Activated T-cell treated with anti-CD3 and anti-CD28 coated beads for 4 hours (primary cell): ENCODE measurements at places on chromosomes 11 and 22.

DNA sequence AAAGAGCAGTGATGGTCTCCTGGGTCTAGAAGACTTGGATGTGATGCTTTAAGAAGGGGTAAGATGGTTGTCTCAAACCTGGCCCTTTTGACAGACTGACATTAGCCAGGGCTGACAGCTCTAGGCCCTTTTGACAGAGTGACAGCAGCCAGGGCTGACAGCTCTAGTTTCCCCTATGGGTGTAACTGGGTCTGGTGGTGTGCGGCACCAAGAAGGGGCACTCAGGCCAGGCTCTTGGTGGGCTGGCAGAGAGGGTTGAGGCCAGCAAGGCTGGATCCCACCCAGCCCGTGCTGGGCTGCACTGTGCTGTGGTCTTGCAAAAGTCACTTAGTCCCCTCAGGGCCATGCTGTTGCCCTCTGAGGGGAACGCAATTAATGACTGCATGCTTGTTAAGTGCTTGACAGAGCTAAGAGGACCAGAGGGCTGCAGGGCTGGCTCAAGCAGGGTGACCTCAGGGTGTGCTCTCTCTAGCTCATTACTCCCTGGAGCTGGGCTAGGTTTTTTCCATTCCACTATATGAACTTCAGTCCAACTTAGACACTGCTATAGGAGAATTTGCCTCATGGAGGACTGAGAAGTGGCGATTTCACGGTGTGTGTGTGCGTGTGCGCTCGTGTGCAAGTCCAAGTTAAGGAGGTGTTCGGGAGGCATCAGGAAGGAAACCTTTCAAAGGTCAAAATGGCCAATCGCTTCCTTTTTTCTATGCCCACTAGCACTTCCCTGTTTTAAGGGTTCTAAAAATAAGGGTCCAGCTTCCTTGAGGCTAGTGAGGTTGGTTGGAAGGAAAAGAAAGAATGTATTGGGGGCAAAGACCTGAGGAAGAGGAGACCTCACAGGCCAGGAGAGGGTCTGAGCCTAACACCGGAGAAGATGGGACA, 4.4 kb downstream of the UBASH3B start:
- DNase-seq = no peak

DNA sequence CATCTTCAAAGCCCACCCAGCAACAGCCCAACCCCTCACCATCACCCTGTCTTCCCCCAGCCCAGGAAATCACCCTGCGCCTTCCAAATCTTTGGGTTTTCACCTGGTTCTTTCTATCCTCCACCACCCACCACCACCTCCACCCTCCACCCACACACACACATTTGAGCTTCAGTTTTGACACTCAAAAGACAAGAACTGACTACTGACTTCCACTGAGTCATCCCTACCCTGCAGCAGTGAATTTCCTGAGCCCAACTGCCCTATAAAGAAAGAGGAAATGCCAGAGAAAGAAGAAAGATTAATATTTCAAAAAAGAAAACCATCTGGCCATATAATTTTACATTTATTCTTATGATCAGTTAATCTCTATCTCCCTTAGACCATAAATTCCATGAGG, 137.5 kb downstream of the CHST1 start:
- DNase-seq = no peak

GRCh38 chr11:57903441-57904123, 120.1 kb upstream of the OR9Q1 start:
- DNase-seq = peak; percentile 8

GRCh38 chr11:2745511-2745910, 45.7 kb upstream of the KCNQ1OT1 start:
- DNase-seq = no peak

DNA sequence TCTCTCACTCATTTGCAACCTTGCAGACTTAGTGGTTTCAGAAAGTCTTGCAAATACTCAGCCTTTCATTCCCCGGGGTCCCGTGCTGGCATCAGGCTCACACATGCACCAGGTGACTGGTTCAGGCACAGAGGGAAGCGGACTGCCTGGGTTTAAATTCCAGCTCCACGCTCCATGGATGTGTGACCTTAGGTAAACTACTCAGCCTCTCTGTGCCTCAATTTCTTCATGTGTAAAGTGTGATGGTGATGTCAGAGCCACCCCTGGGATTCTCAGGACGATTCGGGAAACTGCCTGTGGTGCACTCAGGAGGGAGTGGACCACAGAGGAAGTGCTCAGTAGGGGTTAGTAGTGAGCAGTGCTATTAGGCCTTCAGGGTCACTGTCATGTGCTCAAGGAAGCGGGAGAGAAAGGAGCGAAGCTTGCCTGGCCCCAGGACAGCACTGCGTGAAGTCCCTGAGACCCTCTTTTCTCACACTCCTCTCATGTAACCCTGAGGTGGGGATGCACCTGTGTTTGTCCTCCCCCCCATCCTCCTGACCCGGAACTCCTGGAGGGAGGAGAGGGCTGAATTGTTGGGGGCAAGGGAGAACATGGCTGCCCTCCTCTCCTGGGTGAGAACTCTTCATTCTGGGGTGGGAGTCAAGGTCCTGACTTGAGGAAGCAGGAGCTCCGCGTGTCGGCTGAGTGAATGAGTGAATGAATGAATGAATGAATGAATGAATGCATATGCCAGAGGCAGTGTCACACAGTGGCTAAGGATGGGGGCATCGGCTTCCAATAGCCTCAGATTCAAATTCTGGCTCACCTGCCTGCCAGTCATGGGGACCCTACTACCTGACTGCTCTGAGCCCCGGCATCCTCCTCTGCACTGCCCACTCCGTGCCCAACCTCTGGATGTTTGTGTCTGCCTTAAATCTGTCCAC, 14.4 kb upstream of the UPK3A start:
- DNase-seq = no peak

- no peak for DNase-seq
Measured at GRCh38 chr11:1546077-1546535, 26.0 kb downstream of the DUSP8 start.

DNA sequence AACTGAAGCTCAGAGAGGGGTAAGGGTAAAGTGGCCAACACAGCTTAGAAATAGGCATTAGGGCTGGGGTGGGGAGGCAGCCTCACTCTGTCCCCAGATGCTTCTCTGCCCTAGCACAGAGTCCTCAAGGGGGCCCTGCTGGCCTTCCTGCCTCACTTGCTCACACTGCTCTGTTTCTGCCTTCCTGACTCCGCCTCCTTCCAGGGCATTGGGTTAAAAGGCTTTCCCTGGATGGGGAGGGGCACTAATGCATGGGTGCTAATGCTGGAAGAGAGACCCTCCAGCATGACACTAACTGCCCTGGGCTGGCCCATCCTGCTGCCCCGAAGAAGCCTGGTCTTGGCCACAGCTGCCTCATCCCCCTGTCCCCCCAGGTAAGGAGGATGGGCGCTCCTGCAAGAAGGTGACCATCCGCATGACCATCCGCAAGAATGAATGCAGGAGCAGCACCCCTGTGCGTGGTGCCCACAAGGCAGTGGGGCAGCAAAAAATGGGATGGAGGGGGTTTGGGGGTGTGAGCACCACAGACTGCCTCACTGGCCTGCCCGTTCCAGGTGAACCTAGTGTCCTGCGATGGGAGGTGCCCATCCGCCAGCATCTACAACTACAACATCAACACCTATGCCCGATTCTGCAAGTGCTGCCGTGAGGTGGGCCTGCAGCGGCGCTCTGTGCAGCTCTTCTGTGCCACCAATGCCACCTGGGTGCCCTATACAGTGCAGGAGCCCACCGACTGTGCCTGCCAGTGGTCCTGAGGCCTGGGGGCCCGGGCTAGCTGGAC, 74.0 kb upstream of the MYOD1 start:
- DNase-seq = no peak

- no peak for DNase-seq
Measured at GRCh38 chr11:70146299-70146698, 56.8 kb upstream of the FADD start.

GRCh38 chr11:74418509-74418895, 20.3 kb upstream of the PGM2L1 start:
- DNase-seq = no peak

DNA sequence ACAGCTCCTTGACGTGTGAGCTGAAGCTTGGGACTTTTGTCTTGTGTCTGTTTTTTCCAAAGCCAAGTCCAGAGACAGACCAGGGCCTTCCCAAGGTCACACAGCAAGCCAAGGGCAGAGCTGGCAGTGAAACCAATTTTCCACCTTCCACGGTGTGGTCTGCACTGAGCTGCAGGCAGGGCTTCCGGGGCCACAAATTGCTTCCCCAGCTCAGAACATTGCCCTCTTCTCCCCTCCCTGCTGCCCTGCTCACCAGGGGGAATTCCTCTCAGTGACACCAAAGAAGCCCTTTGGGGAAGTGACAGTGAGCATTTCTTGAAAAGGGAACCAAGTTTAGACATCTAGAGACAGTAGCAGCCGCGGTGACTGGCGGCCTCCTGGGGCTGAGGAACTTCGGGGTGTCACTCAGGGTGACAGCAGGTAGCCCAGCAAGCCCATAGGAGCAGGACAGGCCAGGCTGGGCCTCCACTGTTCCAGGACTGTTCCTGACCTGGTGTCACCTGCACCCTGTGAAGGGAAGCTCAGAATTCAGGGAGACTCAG, 9.2 kb downstream of the FXYD2 start:
- peak; percentile 55 for DNase-seq

GRCh38 chr22:24977370-24978221, 25.1 kb downstream of the KIAA1671 start:
- no peak for DNase-seq

DNA sequence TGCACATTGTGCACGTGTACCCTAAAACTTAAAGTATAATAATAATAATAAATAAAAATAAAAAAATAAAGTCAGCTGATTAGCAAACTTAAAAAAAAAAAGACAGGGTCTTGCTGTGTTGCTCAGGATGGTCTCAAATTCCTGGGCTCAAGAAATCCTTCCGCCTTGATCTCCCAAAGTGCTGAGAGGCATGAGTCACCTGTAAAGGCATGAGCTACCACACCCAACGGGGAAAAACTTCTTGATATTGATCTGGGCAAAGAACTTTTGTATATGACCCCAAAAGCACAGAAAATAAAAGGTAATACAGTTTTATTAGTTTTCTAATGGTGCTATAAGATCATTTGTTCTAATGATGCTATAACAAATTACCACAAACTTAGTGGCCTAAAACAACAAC, 46.1 kb downstream of the ENTHD1 start:
- no peak for DNase-seq

GRCh38 chr11:45725776-45726492, 60.5 kb upstream of the CHST1 start:
- no peak for DNase-seq

- no peak for DNase-seq
Measured at GRCh38 chr22:38417252-38418060, 37.5 kb downstream of the KCNJ4 start.

DNA sequence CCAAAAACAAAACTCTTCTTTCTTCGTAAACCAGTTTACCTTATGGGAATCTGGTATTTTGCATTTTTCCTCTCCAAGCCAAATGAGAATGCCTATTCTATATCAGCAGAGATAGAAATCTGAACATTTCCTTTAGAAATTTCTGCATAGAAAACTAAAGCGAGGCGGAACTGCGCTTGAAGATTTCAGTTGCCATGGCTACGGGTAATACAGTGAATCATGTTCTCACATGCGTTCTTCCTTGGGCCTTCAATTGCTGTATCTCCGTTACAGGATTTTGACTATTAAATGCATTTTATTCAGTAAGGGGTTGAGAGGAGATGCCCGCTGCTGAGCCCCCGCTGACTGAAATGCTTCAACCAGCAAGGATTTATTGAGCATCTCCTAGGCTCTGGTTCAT, 108.2 kb upstream of the CRYBB3 start:
- DNase-seq = no peak

GRCh38 chr11:68542617-68543016, 82.1 kb downstream of the PPP6R3 start:
- no peak for DNase-seq

DNA sequence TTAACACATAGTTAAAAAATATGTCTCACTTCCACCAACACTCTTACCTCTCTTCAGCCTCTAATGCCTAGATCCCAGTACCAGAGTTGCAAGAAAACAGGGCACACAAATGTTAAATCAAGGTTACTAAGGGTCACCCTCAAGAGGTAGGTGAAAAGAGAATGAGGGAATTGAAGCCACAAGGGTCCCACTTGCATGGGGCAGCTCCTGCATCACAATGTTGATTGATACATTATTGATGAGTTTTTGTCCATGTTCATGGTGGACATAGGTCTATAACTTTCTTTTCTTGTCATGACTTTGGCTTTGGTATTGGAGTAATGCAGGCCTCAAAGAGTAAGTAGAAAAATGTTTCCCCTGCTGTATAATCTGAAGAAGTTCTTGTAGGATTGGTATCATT, 46.0 kb upstream of the IGLL5 start:
- no peak for DNase-seq

DNA sequence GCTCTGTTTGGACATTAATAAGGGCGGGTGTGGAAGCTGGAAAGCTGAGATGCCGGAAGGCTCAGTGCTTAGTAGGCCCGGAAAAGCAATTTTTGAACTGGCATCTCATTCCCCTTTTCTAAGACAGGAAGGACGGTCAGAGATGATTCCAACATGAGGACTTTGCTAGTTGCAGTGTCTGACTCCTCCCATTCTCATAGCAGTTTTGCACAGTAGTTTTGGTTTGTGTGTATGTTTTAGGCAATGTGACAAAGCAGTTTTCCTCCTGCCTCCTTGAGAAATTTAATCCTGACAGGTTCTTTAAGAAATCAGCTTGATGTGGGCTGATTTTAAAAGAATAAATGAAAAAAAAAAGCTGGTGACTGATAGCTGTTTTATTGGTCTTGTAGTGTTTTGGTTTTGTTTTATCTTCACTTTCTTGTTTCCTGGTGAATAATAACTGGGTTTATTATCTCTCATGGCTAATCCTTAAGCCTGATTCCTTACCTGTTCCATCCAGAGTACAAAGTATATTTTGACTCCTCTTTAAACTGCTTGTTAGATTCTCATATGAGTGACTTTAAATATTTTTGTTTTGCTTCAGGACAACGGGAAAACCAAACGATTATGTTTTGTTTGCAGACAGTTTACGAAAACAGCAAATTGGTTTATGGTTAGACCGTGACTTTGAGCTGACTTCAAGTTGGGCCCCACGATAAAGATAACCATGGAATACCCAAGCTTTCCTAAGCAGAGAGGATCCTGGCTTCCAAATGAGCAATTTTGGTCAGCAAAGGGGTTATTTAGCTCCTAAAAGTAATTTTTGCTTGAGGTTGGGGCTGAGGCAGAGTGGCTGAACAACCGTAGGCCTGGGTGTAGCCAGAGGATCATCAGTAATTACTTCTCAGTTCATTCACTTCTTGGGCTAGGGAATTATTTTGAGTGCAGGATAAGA, 3.4 kb downstream of the PTPRJ start:
- DNase-seq = no peak

DNA sequence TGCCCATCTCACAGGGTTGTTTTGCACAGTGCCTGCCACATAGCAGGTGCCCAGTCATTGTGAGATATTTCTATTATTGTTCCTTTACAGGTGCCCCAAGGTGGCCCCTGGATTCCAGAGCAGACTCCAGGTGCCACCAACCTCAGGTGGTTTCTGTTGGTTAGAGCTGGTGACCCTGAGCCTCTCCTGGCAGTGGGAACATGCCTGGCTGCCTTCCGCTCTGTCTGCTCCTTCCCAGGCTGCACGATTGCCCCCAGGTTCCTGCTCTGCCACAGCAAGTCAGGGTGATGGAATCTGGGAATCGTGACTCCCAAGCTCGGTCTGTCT, 12.6 kb upstream of the OMP start:
- DNase-seq = no peak

- no peak for DNase-seq
Measured at GRCh38 chr22:39958949-39959639, 1.1 kb upstream of the TMA7B start.
